ENCODE measurements at places on chromosomes 1 and 21.

- DNase-seq, result no peak
Measured at GRCh38 chr1:48523558-48523957, 51.6 kb upstream of the SPATA6 start.

GRCh38 chr1:169109561-169110134, 3.2 kb downstream of the ATP1B1 start:
- peak; percentile 62 for DNase-seq

DNA sequence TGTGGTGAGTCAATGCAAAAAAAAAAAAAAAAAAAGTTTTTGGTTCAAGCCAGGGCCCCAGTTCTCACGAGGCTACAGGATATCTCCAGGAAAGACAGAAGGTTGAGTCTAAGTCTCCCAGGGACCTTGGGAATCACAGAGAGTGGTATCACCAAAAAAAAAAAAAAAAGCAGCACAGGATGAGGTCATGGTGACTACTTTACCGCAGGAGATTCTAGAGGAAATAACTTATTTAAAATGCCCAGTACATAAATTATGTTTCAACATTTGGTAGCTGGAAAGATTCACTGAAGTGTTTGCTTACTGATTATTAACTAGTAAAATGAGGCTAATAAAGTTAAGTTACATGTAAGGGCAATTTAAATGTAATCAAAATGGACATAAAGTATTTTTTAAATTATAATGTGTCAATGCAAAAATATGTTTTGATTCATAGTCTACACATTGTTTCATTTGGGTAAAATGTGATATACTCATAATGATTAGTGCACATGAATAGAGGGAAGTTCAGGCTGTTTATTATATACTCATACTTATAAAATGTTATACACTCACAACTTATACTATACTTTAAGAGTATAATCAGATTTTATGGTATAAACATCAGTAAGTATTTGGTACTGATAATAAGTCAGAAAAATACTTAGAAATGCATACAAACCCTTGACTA, 84.1 kb downstream of the PLPPR5 start:
- DNase-seq, result no peak

GRCh38 chr1:107954719-107955415, 10.1 kb downstream of the VAV3 start:
- DNase-seq, result no peak

DNA sequence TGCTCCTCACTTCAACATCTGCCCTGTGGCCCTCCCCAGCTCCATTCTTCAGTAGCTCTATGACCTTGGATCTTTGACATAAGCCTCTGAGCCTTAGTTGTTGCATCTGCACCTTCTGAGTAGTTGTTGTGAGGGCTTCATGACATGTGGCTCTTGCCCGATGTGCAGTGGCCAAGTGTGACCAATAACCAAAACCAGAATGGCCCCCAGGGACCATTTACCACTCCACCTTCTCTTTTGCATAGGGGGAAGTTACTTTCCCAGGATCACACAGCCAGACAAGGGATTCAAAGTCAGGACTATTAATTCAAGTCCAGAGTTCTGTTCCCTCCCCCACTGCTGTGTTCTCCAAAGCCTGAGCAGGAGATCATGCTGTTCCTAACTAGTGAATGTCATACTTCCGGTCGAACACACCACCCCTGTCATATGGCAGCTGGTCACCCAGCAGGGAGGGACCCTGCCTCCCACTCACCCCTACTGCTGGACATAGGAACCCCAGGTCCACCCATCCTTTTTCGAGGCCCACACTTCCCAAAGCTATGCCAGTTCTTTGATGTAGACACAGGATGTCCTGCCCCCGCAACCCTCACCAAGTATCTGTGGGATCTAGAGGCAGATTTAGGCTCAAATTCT, 4.0 kb downstream of the FGR start:
- no peak for DNase-seq

DNA sequence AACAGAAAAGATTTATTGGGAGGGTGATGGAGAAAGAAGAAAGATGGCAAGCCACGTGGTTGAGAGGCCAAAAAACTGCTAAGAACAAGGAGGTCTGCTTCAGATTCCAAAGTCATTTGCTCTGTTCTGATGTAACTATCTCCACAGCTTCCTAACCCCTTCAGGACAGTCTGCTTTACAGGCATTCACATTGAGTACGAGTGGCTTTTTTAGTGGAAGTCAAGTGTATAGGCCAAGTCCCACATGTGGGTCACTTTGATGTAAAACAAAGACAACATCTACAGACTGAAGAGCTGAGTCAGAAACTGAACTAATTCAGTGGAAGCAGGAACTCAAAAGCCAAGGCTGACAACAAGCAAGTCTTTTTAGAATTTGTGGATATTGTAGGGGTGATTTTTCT, 128.7 kb upstream of the F3 start:
- no peak for DNase-seq

GRCh38 chr1:208888376-208888775, 644.2 kb upstream of the PLXNA2 start:
- no peak for DNase-seq

GRCh38 chr21:38702196-38702595, 103.5 kb upstream of the ETS2 start:
- no peak for DNase-seq

DNA sequence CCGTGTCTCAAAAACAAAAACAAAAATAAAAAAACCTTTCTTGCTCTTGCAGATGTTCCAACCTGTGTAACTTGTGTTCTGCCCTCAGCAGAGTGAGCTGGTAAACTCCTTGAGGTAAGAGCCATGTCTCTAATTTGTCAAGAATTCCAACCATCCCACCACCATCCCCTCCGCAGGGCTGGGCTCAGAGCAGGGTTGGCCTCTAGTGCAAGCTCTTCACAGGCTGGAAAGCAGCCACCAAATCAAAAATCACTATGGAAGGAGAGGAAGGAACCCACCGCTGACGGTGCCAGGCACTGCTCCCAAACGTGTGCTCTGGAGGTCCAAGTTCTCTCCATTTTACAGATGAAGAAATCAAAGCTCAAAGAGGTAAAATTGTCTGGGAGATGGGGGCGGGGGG, 9.4 kb downstream of the PLEKHA6 start:
- DNase-seq, result no peak

DNA sequence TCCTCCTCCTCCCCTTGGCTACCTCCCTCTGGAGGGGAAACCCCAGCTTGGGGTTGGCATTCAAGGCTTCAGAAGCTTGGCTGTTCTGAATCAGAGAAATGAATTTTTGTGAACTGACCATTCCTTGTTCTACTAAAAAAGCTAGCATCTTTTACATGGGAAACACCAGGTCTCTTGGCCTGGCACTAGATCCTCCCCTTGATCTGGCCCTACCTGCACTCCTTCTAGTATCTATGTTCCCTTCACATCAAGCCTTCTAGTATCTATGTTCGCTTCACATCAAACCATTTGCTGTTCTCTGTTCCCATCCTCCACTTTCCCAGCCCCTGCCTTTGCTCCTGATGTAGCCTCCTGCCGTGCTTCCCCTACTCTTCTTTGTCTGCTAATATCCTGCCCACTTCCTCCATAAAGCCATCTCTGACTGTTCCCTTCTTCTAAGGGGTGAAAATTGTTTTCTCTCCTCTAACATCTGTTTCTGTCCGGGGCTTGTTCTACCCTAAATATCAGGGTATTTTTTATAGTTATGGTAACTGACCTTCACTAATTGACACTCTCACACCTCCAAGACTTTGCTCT, 25.8 kb downstream of the FAM151A start:
- no peak for DNase-seq

DNA sequence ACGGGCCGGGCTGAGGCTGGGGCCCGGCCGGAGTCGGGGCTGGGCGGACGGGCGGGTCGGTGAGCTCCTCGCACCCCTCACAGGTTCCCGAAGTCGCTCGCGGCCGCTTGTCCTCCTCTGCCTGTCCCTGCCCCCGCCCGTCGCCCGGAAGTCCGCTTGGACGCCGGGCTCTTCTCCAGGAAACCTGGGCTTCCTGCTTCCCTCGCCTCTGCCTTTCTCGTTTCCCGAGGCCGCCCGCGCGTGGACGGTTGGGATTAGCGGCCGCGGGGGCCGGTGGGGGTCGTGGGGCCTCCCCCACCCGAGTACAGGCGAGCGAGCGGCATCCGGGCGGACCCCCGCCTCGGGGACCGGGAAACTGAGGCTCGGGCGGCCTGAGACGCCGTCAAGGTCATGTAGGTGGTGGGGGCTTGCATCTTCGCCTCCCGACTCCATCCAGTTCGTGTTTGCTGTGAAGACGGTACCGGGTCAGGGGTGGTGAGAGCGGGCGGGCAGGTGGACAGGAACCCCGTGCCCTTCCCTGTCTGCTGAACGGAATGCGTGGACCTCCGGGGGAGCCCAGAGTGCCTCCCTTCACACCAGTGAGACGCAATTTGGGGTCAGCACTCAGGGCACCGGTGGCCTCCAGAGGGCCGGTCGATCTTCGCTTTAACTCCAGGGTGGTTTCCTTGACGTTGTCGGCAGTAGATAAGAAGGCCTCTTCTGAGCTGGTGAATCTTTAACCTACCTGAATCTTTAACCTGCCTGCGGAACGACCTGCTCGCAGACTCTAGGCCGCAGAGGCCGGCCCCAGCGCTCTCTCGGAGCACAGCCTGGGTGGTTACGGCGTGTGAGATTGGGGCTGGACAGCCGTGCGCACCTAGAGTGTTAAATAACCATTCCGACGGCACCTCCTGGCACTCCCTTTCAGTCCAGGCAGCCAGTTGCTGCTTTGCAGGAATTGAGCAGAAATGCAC, 686 bp downstream of the ARF1 start:
- no peak for DNase-seq

All from breast epithelium (tissue), 4 donors.